ENCODE measurements at places on chromosomes 6 and 20.

GRCh38 chr6:45371924-45372573 is 5.7 kb downstream of the SUPT3H start:
- DNase-seq = no peak

- no peak for DNase-seq
Measured at GRCh38 chr20:50083034-50083433, 29.9 kb downstream of the UBE2V1 start.

DNA sequence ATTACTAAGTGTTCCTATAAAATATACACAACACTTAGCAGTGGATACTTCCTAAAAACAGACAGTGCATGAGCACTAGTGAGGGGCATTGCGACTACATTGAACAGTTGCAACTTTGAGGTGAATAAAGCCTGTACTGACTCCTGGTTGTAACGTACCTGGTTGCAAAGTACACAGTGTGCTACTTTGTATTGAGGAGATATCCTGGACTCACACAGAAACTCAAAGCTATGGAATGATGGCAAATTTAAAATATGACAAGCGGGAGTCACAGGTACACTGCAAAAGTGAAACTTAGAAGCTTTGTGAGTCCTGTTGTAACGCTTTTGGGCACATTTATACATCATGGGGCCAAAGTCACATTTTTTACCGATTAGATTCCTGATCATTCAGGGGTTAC is 55.6 kb upstream of the HLA-A start:
- DNase-seq = no peak

DNA sequence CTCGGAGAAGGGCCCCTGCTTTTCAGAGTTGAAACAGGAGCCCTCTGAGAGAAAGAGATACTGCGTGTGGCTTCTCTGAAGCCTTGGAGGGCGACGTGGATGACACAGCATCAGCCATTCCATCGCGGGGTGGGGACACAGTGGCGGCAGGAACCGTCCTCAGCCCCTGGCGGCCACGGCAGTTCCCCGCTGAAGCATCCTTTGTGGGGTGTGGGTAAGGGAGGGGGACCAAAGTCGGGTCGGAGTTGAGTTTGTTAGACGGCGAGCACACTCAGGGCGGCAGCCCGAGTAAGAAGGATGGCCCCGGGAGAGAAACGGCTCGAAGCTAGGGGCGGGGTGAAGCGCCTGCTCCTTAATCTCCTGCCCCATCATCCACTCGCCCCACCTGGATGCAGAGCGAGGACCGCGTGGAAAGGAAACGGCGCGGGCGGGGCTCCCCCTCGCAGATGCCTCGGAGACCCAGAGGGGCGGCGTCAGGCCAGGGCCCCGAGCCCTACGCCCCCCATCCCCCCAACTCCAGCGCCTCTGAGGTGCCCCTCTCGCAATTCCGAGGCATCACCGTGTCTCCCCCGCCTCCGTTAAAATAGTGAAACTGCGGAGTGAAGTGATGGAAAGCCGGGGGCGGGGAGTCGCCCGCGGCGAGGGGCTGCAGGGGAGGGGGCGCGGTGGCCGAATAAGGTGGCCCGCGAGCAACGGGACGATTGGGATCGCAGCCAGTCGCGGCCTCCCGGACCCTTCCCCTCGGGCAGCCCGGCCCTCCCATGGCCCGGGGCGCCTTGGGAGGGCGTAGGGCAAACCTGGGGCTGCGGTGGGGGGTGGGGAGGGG is 796 bp upstream of the RREB1 start:
- peak; percentile 75 for DNase-seq

- no peak for DNase-seq
Measured at GRCh38 chr20:25005220-25005619, 12.7 kb upstream of the APMAP start.

DNA sequence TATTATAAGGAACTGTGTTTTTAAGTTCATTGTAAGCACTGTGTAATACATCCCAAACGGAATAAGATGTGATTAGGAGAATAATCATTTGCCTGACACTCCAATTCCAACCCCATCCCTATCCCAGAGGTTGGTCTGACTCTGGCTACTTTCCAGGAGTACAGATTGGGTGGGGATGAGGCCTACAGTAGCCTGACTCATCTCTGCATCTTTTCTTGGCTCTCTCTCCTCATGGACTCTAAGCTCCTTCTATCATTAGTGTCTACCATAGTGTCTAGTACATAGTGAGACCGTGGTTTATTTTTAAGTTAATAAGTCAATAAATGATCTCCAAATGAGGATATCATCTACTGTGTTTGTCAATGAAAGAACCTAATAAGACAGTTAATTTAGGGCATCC is 92.2 kb upstream of the CNKSR3 start:
- DNase-seq = no peak

DNA sequence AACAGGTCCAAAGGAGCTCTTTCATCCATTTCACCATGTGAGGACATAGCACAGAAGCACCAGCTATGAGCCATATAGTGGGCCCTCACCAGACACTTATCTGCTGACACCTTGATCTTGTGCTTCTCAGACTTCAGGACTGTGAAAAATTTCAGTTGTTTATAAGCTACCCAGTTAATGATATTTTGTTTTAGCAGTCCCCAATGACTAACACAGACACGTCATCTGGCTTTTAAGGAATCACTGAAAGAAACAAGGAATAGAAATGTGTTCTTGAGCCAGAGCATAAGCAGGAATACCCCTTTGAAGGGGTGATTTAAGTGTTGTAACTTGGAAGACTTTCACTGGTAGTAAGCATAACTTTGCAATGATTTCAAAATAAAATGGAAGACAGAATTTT is 214.7 kb upstream of the PTCHD4 start:
- no peak for DNase-seq

- DNase-seq = no peak
Measured at GRCh38 chr6:74596588-74596987, 609.3 kb downstream of the COL12A1 start.

GRCh38 chr20:34532320-34532719 is 16.1 kb downstream of the DYNLRB1 start:
- DNase-seq = no peak

GRCh38 chr6:75819776-75820487 is 70.9 kb downstream of the MYO6 start:
- DNase-seq = no peak

- DNase-seq = no peak
Measured at GRCh38 chr6:15255909-15256395, 10.1 kb downstream of the JARID2 start.

- no peak for DNase-seq
Measured at GRCh38 chr6:166497087-166497899, 89.2 kb downstream of the RAMACL start.

- no peak for DNase-seq
Measured at GRCh38 chr20:60540591-60540990, 582.4 kb downstream of the CDH26 start.

GRCh38 chr20:44887466-44887865 is 2.0 kb downstream of the YWHAB start:
- no peak for DNase-seq

GRCh38 chr6:84853901-84854300 is 89.5 kb upstream of the TBX18 start:
- no peak for DNase-seq

GRCh38 chr6:76435174-76435573 is 362.7 kb upstream of the IMPG1 start:
- DNase-seq = no peak

GRCh38 chr6:163790266-163790840 is 375.8 kb downstream of the QKI start:
- no peak for DNase-seq
